ENCODE measurements at places on chromosomes 3 and 15.

DNA sequence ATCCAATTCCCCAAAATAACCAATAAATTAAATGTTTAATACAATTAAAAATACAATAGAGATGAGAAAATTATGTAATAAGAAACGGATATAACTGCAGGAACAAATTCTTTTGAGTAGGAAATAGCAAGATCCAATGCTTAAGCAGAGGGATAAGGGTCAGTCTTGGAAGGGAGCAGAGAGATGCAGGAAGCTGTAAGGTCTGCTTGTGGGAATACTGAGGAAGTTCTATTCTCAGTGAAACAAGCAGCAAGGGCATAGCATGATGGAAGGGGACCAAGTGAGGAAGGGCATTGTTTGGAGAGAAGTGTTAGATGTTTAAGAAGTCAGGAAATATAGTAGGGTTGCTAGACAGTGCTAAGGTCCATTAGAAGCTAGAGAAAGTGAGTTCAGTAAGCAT lies 409.0 kb downstream of the TBC1D5 start:
- no peak for DNase-seq

- DNase-seq: no peak
Measured at GRCh38 chr3:191356631-191357439, 26.5 kb upstream of the UTS2B start.

DNA sequence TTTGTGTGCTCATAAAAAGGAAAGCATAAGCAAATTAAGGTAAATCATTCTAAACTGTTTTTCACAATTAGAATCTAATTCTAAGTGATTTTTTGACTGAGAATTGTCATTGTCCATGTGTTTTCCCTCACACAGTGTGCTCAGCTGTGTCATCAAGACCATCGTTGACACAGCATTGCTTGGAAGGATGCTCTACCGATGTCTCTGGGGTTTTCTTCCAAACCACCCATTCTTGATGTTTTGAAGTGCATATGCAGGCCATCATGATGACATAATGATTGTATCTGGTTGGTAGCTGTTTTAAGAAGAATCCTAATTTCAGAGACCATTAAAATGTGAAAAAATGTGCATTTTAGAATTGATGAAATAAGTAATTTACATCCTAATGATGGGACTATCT lies 347.9 kb downstream of the RBMS3 start:
- no peak for DNase-seq

- DNase-seq: no peak
Measured at GRCh38 chr15:29765234-29765841, 56.9 kb downstream of the TJP1 start.

GRCh38 chr15:41254560-41254959 lies 23.5 kb downstream of the CHP1 start:
- no peak for DNase-seq

- no peak for DNase-seq
Measured at GRCh38 chr15:79172032-79172481, 81.5 kb upstream of the RASGRF1 start.
